HCT116 (cell line): ENCODE measurements at places on chromosomes 7 and 10. TPM values are rescaled to one million over a fixed set of nuclear protein-coding genes. Genes with fewer than 3 reads are reported as not detected.

- no peak overlapping the region for H3K4me3 ChIP-seq
- peaks cover 10% of the 10 kb centered on the region; the same call in 1 of the 2 replicates for H3K36me3 ChIP-seq
- H3K27me3 ChIP-seq = no peaks in the 10 kb centered on the region
- no peak overlapping the region for H3K27ac ChIP-seq
Measured at GRCh38 chr10:86914734-86915133, 42.7 kb downstream of the MMRN2 start.

PDGFA gene
- total RNA-seq = 44.7 TPM

DNA sequence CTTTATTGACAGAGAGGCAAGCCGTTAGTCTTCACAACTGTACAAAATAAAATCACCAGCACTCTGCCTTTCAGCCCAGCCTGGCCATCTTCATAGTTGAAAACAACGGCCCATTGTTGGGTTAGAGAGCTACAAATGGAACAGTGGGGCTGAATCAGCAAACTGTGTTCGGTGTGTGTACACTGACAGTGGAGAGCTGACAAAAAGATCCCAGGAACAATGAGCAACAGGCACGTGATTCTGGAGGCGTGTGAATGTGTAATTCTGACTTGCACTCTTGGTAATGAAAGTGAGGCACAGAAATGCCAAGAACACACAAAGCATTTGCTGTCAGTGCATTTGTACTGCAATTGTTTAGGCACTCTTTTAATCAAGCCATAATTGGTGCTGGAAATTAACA, 303.7 kb downstream of the WDR11 start:
- H3K4me3 ChIP-seq = no peak overlapping the region
- no peaks in the 10 kb centered on the region for H3K36me3 ChIP-seq

DNA sequence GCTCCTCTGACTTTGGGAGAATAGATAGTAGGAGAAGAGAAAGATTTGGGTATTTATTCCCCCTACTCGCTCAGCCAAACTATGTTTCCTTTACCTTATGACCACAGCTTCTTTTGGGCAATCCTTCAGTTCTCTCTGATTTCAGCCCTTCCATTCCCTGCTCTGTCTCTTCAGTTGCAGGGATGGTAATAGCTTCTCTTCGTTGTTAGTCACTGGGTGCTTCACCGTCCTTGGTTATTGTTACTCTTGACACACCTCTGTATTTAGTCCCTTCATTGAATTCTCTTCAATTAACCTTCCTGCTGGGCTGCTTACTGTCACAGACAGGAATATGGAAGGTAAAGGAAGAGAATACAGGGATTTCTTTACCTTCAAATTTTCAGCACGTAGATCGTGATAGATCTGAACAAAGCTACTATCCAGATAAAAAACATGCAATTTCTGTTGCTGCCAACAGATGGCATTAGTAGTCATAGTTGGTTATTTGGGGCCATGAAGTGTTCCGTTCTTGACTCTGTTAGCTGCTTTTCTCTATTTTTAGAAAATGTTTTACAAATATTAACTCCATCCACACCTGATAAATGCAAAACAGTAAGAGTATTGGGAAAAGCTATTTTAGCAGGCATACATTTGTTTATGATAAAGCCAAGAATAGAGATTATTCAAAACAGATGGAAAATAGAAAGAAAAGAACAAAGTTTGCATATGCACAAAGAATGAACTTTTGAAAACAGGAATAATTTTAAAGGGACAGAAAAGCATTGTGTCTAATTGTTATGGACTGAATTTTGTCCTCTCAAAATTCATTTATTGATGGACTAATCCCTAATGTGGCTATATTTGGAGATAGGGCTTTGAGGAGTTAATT, 14.0 kb upstream of the PTTG1IP2 start:
- no peaks in the 10 kb centered on the region for H3K36me3 ChIP-seq
- peak overlapping the region; percentile 34; the same call in 1 of the 2 replicates for H3K4me3 ChIP-seq

DNA sequence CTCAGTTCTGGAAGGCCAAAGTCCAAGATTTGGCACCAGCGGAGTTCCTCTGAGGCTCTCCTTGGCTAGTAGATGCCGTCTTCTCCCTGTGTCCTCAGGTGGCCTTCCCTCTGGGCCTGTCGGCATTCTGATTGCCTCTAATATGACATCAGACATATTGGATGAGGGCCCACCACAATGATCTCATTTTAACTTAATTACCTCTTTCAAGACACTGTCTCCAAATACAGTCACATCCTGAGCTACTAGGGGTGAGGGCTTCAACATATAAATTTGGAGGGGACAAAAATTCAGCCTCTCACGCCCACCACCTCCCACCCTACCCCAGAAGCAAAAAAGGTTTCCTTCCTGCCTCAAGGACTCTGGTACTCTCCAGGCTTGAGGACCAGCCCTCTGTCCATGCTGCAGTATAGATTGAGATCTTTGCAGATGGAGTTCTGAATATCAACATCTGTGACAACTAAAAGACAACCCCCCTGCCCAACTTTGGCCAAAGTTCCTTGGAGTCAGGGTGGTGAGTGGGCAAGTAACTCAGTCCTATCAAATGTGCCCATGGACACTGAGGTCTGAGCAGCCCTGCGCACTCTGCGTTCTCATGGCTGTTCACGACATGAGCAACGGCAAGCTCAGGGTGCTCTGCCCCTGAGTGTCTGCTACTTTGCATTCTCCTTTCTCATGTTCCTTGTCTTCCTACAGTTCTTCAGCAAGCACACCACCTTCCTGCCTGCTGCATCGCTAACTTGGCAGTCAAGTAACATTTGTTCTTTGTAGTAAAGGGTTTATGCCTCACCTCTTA, 11.5 kb downstream of the TMEM176B start:
- H3K4me3 ChIP-seq = no peak overlapping the region
- no peak for DNase-seq
- H3K27me3 ChIP-seq = peaks cover 37% of the 10 kb centered on the region
- H3K36me3 ChIP-seq = no peaks in the 10 kb centered on the region

DNA sequence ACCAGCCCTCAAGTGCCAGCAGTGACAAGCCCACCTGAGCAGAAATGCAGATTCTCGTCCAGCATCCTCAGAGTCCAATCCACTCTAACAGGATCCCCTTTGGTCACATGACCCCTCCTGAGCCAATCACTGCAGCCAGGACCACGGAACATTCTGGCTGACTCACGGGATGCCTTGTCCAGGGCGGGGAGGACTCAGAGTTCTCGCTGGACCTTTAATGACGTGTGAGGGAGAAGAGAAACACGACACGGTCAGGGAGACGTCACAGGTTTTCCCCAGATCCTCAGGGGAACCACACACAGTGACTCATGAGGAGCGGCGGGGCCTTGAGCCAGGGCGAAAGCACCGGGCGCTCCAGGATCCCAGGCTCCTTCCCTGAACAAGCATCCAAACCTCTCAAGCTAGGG, 155.7 kb downstream of the PTPRN2 start:
- H3K4me1 ChIP-seq = no peaks in the 10 kb centered on the region
- peak; percentile 54 for DNase-seq
- H3K27ac ChIP-seq = no peak overlapping the region
- H3K27me3 ChIP-seq = peaks cover 9% of the 10 kb centered on the region
- H3K36me3 ChIP-seq = no peaks in the 10 kb centered on the region

GRCh38 chr10:120406376-120406775, 50.7 kb upstream of the PLPP4 start:
- no peaks in the 10 kb centered on the region for H3K4me1 ChIP-seq
- H3K4me3 ChIP-seq = no peak overlapping the region
- peaks cover 6% of the 10 kb centered on the region; the same call in 1 of the 2 replicates for H3K27me3 ChIP-seq
- H3K36me3 ChIP-seq = no peaks in the 10 kb centered on the region
- no peak overlapping the region for H3K27ac ChIP-seq

DNA sequence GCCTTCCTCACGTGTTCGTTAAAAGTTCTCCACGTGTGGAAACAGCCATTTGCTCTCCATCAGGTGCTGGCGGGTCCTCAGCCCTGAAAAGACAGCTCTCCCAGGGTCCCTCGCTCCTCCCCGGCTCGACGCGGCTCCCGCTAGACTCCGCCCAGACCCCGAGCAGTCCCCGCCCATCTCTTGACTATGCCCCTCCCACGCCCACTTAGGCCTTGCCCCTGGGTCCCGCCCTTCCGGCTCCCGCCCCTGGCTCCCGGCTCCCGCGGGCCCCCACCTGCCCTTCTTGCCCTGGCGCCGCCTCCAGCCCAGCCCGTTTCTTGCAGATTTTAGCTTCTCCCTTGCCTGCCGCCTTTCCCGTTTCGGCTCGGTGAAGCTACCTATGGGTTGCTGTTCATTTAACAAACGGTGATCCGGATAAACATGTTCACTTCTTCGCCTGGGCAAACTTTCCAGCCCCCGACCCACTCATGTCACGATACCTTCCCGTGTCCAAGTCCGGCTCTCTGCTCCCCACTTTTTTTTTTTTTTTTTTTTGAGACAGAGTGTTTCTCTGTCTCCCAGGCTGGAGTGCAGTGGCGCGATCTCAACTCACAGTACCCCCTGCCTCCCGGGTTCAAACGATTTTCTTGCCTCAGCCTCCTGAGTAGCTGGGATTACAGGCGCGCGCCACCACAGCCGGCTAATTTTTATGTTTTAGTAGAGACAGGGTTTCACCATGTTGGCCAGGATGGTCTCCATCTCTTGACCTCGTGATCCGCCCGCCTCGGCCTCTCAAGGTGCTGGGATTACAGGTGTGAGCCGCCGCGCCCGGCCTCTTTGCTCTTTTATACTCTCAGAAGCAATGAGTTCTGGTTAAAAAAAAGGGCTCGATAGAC, 830 bp upstream of the ZNF438 start:
- H3K4me3 ChIP-seq = peak overlapping the region; percentile 65
- no peaks in the 10 kb centered on the region for H3K36me3 ChIP-seq
- peaks cover 41% of the 10 kb centered on the region for H3K4me1 ChIP-seq
- H3K27ac ChIP-seq = peak overlapping the region; percentile 79
- no peaks in the 10 kb centered on the region for H3K27me3 ChIP-seq
- DNase-seq = peak; percentile 80

- peaks cover 5% of the 10 kb centered on the region; the same call in 1 of the 2 replicates for H3K4me1 ChIP-seq
- H3K27me3 ChIP-seq = 0 out of 2 replicates have a peak, but pooled peaks cover 4% of the 10 kb centered on the region
- no peaks in the 10 kb centered on the region for H3K36me3 ChIP-seq
- no peak overlapping the region for H3K4me3 ChIP-seq
Measured at GRCh38 chr10:28783087-28783486, 105.8 kb downstream of the BAMBI start.

DNA sequence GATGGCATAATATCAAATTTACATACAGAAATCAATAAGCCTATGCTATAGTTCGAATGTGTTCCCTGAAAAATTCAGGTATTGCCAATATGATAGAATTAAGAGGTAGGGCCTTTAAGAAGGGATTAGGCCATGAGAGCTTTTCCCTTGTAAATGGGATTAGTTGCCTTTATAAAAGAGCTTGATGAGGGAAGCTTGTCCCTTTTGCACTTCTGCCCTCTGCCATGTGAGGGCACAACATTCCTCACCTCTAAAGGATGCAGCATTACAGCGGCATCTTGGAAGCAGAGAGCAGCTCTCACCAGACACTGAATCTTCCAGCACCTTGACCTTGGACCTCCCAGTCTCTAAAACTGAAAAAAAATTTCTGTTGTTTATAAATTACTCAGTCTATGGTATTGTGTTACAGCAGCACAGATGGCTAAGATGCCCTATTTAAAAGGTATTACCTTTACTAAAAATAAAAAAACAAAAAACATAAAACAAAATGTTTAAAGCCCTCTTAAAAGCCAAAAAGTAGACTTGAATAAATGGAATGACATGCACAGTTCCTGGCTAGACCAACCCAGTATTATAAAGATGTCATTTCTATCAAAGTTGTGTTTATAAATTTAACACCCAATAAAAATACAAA, 909.6 kb downstream of the REEP3 start:
- no peaks in the 10 kb centered on the region for H3K4me1 ChIP-seq
- no peak overlapping the region for H3K27ac ChIP-seq
- H3K4me3 ChIP-seq = no peak overlapping the region
- DNase-seq = peak; percentile 32
- H3K36me3 ChIP-seq = no peaks in the 10 kb centered on the region

- peak overlapping the region; percentile 41; the same call in 1 of the 2 replicates for H3K4me3 ChIP-seq
- H3K36me3 ChIP-seq = no peaks in the 10 kb centered on the region
- H3K27me3 ChIP-seq = no peaks in the 10 kb centered on the region
- DNase-seq = no peak
Measured at GRCh38 chr7:116354171-116354545, 143.8 kb downstream of the TES start.

DNA sequence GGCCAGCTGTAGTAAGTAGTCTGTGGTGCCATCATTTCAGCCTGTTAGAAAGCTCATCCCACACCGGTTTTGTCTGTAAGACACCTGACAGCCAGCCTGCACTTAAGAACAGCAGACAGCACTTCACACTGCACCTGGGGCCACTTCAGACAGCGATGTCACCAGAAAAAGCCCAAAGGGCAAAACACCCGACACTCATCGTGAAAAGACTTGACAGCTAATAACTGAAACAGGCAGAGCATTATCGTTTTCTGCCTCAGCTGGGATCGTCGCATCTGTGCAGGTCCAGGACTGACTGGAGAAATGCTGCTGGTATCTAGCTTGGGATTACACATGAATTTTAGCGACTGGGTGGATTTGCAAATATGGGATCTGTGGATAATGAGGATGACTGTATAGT, 16.8 kb upstream of the LAT2 start:
- peaks cover 14% of the 10 kb centered on the region for H3K4me1 ChIP-seq
- H3K36me3 ChIP-seq = peaks cover 62% of the 10 kb centered on the region
- no peaks in the 10 kb centered on the region for H3K27me3 ChIP-seq

DNA sequence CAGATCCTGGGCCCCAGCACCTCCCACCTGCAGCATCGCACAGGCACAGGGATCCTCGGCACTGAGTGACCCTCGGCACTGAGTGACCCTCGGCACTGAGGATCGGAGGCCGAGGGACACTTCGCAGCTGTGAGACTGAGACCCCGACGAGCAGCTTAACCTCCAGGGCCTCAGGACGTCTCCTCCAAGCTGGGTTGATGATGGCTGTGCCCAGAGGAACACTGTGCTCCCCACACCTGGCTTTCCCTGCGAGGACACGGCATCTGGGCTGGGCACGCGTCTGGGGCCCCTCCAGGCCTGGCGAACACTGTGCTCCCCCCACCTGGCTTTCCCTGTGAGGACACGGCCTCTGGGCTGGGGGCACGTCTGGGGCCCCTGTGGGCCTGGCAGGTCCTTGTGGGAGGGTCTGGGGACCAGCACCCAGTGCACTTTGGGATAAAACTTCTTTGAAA, 158.3 kb upstream of the PPP2R2D start:
- H3K27me3 ChIP-seq = no peaks in the 10 kb centered on the region
- H3K36me3 ChIP-seq = no peaks in the 10 kb centered on the region
- no peak for DNase-seq
- no peak overlapping the region for H3K4me3 ChIP-seq
- H3K27ac ChIP-seq = no peak overlapping the region

GRCh38 chr7:118826246-118826645, 601.7 kb downstream of the ANKRD7 start:
- H3K27me3 ChIP-seq = no peaks in the 10 kb centered on the region
- no peaks in the 10 kb centered on the region for H3K4me1 ChIP-seq
- no peak overlapping the region for H3K27ac ChIP-seq
- H3K4me3 ChIP-seq = no peak overlapping the region
- H3K36me3 ChIP-seq = no peaks in the 10 kb centered on the region
- DNase-seq = no peak

GRCh38 chr7:16063716-16064675, 357.3 kb downstream of the CRPPA start:
- no peaks in the 10 kb centered on the region for H3K27me3 ChIP-seq
- DNase-seq = no peak
- no peaks in the 10 kb centered on the region for H3K36me3 ChIP-seq
- H3K27ac ChIP-seq = no peak overlapping the region
- no peak overlapping the region for H3K4me3 ChIP-seq

MYH16 gene
- total RNA-seq = 0.57 TPM

TEX36 gene
- total RNA-seq = 0.25 TPM

TMEM273 gene
- total RNA-seq = not detected
